ENCODE measurements at places on chromosomes 11 and 22.

DNA sequence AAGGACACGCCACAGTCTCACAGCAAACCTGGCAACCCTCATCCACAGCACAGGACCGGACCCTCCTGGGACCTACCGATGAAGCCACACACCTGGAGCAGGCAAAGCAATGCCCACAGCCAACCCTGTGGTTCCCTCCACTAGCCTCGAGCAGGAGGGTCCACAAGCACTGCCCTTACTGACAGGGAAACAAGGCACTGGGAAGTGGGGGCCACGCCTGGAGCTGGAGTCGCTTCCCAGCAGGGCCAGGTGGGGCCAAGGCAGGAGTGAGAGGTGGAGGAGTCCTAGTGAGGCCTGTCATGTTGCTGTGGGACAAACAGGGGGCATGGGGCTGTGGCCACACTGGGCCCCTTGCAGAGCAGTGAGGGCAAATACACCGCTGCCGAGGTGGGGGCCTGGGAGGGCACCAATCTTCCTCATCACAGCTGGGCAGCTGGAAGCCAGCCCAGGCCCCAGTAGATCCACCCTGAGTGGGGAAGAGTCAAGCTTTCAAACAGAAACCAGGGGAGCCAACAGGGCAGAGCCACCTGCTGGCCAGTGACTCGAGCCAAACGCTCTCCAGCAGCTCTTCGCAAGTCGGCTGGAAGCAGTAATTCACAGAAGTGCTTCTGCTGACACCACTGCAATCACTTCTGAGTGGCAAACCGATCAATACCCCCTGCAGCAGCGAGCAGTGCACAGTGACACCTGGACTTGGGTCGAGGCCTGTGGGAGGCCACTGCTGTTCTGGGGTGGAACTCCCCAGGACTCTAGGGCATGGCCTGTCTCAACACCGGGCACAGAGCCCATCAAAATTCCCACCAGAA, 13.7 kb downstream of the SULT4A1 start:
- no peak for ATAC-seq

GRCh38 chr11:73869332-73869949, 7.2 kb downstream of the COA4 start:
- no peak for ATAC-seq

DNA sequence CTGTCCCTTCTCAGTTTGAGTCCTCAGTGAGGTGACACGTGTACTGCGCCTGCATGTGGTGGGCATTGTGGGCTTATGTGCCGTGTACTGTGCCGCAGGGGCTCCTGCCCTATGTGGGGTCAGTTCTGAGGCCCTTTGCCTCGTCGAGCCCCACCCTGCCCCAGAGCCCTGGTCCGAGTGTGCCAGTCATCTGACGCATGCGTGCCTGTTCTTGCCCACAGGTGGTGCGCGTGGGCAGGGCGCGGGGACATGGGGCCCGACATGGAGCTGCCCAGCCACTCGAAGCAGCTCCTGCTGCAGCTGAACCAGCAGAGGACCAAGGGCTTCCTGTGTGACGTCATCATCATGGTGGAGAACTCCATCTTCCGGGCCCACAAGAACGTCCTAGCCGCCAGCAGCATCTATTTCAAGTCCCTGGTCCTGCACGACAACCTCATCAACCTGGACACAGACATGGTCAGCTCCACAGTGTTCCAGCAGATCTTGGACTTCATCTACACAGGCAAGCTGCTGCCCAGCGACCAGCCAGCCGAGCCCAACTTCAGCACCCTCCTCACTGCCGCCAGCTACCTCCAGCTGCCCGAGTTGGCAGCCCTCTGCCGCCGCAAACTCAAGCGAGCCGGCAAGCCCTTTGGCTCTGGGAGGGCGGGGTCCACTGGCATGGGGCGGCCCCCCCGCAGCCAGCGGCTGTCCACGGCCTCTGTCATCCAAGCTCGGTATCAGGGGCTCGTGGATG, 22.3 kb upstream of the TMEM191C start:
- no peak for ATAC-seq

DNA sequence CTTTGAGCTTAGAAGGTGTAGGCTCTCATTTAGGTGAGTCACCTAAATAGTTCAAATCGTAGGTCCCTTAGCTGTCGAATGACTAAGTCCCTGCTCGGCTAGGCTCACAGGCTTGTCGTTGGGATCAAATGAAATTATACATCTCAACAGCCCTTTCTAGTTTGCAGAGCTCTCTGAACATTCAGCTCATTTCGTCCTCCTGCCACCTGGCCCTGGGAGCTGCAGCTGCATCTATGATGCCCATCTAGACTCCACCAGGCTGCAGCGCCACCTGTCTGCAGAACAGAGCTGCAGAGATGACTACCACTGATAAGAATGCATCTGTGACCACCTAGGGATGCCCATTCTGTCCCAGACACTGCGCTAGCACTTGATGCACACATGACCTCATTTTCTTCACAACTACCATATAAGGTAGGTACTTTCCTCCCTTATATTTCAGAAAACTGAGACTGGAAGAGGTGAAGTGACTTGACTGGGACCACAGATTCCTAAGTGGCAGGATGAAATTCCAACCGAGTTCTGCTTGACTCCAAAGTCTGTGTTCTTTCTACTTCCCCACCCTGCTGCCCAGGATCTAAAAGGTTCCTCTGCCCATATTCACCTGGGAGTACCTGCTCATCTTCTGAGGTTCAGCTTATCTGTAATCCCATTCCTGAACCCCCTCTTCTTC, 141.1 kb upstream of the NARS2 start:
- ATAC-seq: no peak

- no peak for ATAC-seq
Observed at GRCh38 chr11:64359712-64360445, 917 bp downstream of the RPS6KA4 start.

GRCh38 chr11:86578727-86579405, 93.5 kb downstream of the ME3 start:
- no peak for ATAC-seq

GRCh38 chr11:85551881-85552280, 75.3 kb downstream of the DLG2 start:
- ATAC-seq: no peak

GRCh38 chr11:94077552-94078293, 50.9 kb upstream of the PANX1 start:
- no peak for ATAC-seq

GRCh38 chr11:36507824-36508489, 2.1 kb downstream of the TRAF6 start:
- no peak for ATAC-seq

- peak; percentile 39 for ATAC-seq
Observed at GRCh38 chr11:8019314-8020243, 32.4 kb downstream of the EIF3F start.

- no peak for ATAC-seq
Observed at GRCh38 chr22:27399161-27399560, 402.4 kb downstream of the MN1 start.

DNA sequence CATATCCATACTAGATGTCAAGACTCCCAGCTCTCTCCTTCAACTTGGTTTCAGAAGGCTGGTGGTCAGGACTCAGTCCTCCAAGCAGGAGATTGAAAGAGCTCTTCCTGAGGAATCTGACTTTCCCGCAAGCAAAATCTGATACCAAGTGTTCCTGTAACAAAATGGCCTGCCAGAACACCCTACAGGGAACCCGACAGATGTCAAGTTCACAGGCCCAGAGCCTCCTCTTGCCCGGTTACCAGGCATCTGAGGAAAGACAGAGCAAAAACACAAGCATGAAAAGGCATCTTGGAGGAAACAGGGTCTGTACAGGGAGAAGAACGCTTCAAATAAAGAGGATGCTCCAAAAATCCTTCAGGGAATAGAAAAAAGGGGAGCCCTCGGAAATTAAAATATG, 8.7 kb upstream of the KCNJ5 start:
- ATAC-seq: no peak

DNA sequence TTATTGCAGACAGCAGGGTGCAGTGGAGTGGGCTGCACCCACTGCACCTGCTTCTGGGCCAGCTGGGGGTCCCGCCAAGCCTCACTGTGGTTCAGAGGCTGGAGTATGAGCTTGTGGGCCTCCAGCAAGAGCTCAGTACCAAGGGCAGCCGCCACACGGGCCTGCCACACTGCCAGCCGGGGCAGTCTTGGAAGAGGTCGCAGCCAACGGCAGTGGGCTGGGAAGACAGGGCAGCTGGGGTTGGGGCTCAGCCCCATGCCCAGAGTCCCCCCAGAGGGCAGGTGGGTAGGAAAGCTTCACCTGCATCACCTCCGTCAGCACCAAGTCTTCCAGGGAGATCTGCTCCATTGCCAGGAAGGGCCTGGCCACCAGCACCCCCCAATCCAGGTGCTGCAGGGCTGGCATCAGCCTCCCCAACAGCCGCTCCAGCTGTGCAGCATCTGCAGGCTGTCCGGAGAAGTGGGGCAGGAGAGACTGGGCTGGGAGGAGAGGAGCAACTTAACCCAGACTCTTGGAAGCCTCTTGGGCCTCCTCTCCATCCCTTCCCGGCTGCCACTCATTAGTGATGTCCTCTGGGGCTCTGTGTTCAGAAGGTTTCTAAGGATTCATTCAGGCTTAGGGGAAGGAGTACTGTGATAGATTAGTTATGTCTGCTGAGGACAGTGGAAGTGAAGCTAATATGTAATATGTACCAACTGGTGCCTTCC, 1.1 kb upstream of the GSTT4 start:
- no peak for ATAC-seq

- ATAC-seq: no peak
Observed at GRCh38 chr11:11821899-11822298, 19.9 kb upstream of the USP47 start.

- no peak for ATAC-seq
Observed at GRCh38 chr11:35148163-35148837, 9.3 kb downstream of the CD44 start.

- no peak for ATAC-seq
Observed at GRCh38 chr11:120717623-120718022, 206.1 kb downstream of the GRIK4 start.

DNA sequence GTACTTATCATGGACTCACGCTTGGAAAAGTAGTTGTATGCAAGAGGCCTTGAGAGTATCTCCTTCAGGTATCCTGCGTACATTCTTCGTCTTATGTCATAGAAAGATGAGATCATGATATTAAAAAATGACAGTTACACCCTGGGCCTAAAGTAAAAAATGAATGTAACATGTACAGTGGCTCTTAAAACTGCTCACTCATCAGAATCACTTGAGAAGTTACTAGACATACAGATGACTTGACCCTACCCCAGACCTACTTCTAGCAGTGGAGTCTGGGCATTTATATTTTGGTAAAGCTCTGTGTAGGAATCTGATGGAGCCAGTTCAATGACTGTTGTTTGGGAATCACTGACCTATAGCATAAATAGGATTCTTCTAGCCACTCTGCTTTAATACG, 54.5 kb downstream of the PPME1 start:
- ATAC-seq: no peak

DNA sequence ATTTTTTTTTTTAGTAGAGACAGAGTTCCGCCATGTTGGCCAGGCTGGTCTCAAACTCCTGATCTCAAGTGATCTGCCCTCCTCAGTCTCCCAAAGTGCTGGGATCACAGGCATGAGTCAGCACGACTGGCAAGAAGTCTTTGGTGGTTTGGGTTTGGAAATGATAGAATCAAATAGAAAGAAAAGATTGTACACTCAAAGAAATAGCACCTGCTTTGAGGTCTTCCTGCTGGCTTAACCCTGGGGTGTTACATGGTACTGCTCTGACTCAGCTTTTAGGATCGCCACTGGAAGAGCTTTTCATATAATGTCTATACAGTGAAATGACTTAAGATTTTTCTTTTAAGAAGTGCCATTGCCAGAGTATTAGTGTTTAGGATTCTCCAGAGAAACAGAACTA, 50.2 kb downstream of the JAM3 start:
- ATAC-seq: no peak

DNA sequence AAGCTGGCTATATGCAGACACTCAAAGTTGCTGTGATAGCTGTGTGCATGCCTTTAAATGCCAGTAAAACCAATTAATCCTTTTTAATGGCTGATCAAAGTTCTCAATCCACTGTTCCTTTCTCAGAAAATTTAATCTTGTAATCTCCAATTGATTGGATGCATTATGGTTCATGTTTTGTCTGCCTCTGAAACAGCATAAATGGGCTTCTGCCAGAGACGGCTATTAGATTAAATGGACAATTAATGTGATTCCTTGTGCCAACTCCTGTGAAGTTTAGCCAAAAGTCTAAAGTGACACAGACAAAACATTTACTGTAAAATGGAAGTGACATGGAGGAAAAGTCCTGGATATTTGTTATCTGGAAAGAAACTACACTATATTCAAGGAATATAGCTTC, 952.5 kb upstream of the FAT3 start:
- no peak for ATAC-seq

- ATAC-seq: no peak
Observed at GRCh38 chr11:12220305-12220704, 109.9 kb downstream of the MICAL2 start.
